ENCODE measurements at places on chromosomes 5 and 9. TPM values are rescaled to one million over a fixed set of nuclear protein-coding genes. Genes with fewer than 3 reads are reported as not detected.

DNA sequence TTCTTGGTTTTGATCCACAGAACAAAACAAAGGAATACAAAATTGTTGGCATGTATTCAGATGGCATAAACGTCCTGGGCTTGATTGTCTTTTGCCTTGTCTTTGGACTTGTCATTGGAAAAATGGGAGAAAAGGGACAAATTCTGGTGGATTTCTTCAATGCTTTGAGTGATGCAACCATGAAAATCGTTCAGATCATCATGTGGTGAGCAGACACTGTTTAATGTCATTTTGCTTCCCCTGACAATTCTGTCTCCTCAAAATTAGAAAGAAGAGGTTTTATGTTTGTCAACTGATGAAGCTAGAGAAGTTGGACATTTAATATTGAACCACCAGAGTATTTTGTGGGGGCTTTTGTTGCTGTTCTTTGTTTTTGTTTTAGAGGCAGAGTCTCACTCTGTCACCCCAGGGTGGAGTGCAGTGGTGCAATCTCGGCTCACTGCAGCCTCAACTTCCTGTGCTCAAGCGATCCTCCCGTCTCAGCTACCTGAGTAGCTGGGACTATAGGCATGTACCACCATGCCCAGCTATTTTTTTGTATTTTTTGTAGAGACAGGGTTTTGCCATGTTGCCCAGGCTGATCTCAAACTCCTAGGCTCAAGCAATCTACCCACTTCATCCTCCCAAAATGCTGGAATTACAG lies 82.0 kb downstream of the SLC1A1 start:
- DNase-seq = no peak

DNA sequence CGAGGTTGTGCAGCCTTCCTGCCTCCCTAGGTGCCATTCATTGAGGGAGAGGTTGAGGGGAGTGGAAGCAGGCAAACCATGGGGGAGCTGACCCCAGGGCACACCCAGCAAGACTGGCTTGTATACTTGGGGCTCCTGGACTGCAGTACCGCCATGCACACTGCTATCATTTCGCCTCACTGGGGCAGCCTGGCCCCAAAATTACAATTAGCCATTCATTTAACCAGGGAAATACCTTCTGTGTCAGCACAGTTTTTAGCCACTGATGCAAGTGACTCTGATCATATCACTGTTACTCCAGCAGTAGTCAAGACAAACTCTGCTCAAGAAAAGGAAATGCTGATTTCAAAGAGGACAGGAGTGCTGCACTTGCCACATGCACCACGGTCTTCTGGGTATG lies 109.7 kb downstream of the TRIO start:
- DNase-seq = no peak

DNA sequence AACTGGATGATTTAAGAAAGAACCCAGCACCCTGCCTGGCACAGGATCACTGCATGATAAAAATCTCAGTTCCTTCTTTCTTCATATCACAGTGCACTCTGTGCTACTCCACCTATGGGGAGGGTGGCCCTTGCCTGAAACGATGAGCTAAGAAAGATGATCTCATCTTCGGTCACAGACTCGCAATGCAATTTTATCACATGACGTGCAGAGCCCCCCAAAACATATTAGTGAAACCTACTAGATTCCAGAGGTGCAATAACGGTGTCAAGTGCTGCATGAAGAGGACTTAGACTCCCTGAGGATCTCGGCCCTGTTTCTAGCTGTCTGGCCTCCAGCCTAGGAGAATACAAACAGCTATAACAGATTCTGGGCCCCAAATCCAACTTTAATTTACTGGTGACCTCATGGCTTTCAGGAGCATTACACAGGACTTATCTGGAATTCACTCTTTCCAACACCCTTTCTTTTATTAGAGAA lies 104.0 kb downstream of the EBF1 start:
- DNase-seq = no peak

GRCh38 chr5:55146080-55146479 lies 13.9 kb upstream of the GPX8 start:
- DNase-seq = no peak

DNA sequence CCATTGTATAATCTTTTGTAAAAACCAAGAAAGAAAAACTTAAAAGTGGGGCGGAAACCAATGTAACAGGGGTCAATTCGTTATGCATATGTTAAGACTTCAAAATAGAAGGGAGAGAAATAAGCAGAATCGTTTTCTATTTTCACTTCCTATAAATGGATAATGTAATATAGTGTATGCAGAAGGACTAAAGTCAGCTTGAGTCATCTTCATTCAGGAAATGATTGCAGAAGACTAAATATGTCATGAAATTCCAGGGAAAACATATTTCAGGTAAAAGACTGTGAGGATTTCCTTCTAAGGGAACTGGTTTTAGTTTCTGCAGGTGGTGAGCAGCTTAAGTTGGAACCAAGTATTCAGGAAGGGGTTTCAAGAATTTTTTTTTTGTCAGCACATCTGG lies 753.3 kb downstream of the IRX1 start:
- no peak for DNase-seq

GRCh38 chr9:24073007-24073592 lies 247.1 kb upstream of the ELAVL2 start:
- DNase-seq = no peak

DNA sequence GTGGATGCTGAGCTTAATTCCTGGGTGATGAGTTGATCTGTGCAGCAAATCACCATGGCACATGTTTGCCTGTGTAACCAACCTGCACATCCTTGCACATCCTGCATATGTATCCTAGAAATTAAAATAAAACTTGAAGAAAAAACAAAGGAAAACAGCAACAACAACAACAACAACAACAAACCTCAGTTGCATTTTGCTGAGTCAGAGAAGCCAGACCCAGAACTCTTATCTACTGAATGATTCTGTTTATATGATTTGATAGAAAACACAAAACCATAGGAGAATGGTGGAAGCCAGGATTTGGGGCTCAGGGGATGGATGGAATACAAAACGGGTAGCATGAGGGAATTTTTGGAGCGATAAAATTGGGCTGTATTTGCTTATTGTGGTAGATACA lies 215.8 kb upstream of the PPP1R2B start:
- DNase-seq = no peak

DNA sequence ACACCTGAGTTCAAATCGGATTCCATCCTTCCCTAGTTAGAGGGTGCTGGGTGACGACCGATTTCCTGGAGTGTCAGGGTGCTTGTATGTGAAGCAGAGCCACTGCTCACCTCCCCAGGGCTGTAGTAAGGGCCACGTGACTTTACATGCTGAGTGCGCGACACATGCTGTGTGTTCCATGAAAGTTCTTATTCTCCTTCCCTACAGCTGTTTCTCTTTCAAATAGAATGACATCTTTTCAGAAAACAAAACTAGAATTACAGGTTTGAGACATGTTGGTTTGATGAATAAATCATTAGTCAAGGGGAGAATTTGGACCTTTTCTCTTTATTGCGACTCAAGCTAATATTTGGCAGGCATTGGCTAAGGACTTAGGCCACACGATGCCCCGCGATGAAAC lies 113.1 kb downstream of the JMY start:
- no peak for DNase-seq

GRCh38 chr5:72456391-72457074 lies 50.7 kb downstream of the ZNF366 start:
- no peak for DNase-seq

GRCh38 chr5:173331956-173332479 lies 3.8 kb upstream of the STC2 start:
- peak; percentile 88 for DNase-seq

- peak; percentile 85 for DNase-seq
Observed at GRCh38 chr9:121598167-121598964, 53.1 kb upstream of the DAB2IP start.

DNA sequence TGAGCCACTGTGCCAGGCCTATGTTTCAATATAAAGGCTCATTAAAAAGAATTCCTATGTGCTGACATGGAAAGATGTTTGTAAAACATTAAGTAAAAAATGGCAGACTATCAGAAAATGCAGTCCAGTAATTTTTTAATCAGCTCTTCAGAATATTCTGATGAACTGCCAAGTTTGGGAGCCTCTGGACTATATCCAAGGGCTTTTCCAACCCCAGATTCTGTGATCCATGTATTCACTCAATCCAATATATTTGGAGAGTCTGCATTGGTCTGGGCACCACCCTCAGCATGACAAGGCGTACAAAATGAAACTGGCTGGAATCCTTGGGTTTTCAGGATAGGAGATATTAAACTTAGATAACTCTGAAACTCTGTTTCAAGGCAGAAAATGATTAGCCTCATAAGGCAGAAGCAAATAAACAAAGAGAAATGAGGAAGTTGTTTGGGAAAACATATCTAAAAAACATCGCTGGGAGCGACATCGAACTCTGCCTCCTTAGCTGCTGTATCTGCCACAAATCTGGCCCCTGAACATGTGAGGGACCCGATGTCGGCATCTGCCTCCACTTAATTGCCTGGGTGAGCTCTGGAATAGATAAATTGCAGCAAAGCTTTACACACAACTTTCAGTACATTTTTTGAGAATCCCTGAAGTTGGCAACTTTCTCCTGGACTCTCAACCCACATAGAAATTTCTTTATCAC lies 14.4 kb downstream of the PDE6A start:
- no peak for DNase-seq

DNA sequence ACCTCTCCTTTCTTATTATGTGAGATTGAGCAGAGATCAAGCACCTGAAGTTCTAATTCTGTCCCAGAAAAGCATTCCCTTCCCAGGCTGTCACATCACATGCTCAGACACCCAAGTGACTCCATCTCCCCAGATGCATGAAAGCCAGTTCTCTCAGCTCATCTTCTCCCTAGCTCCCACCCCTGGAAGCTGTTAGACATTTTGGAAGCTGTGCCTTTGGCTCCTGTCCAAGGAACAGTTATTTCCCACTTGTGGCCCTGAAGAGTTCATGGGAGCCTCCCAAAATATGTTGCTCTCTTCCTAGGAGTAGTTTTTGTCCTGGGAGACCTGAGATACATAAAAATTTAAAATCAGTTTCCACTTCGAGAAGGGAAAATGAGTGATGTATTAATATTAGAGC lies 161.4 kb upstream of the GAS1 start:
- DNase-seq = no peak

DNA sequence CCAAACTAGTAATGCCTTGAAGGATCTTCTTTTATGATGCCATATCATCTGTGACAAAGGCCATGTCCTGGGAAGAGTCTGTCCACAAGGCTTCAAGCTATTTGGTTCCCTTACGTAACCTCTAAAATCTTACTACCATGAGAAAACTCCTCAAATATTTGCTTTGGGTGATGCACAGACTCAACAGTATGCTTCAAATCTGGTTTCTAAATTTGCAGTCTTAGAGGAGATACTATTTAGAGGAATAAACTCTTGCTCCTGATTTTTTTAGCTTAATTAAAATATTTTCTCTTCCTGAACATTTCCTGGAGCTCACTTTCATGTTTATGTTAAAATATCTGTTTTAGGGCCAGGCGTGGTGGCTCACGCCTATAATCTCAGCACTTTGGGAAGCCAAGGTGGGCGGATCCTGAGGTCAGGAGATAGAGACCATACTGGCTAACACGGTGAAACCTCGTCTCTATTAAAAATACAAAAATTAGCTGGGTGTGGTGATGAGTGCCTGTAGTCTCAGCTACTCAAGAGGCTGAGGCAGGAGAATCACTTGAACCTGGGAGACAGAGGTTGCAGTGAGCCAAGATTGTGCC lies 28.2 kb downstream of the TRPC7 start:
- no peak for DNase-seq

DNA sequence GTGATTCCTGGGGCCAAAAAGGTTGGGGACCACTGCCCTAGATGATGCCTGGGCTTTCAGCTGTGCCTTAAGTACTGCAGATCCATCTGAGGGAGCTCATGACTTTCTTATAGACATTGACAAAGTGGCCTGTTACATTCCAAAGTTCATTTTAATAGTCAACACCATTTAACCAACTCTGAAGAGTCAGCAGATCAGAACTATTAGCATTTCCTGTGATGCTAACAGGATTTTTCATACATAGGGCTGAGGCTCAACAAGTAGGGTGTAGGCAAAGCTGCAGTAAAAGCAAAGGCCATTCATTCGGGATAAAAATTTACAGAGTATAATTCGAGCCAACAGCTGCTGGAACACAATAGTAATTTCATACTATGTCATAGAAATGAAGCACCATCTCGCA lies 105.4 kb downstream of the LPAR1 start:
- no peak for DNase-seq

- DNase-seq = no peak
Observed at GRCh38 chr9:130171226-130172148, 717 bp upstream of the NCS1 start.

GRCh38 chr5:53874409-53874808 lies 314.0 kb downstream of the NDUFS4 start:
- DNase-seq = no peak

DNA sequence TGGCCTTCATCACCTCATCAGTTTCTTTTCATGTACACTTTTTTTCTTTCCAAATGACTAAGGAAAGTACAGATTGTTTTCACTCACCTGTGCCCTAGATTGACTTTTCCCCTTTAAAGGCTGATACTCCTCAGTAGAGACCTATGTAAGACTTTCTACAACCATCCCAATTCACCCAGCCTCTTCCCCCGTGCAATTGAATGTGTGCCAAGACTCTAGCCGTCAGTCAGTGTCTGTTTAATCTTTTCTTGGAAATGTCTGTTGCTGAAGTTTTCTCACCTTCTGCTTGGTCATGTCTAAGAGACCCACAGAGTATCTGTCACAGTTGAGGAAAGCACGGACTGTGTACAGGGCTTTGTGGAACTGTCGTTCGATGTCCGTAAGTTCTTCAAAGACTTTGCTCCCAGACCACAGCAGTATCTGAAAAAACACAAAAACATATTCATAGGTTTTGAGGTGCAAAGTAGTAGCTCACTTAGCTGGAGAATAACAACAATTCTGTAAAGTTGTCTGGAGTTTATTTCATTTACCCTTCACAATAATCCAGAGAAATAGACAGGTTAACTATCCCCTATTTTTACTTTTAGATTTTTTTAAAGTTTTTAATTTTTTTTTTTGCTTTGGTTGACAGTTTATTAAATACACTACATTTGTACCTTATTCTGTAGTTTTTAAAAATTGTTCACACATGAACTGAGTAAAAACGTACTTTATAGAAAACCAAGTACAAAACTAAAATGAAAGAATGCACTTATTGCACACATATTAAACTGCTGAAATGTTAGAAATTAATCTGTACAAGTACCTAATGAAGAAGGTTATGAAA lies 13.6 kb downstream of the PDE6A start:
- no peak for DNase-seq

GRCh38 chr9:18976709-18977531 lies 56.1 kb downstream of the SAXO1 start:
- no peak for DNase-seq

GRCh38 chr5:134561871-134562296 lies 36.4 kb downstream of the JADE2 start:
- no peak for DNase-seq

GRCh38 chr5:149063017-149063687 lies at the start of gene SH3TC2:
Gene SH3TC2 (minus strand): TSS chr5:149063062. CDS start chr5:149063022, 40 bp downstream.
- DNase-seq = peak; percentile 82

The CBY3 gene
- not detected for total RNA-seq

The DMRT3 gene
- 0.16 TPM for total RNA-seq

The KCNN2 gene
- total RNA-seq = 2.6 TPM

The TRAF1 gene
- total RNA-seq = 2.4 TPM

The CCDC180 gene
- total RNA-seq = 2.2 TPM

The KYAT1 gene
- 9.2 TPM for total RNA-seq

The LCN6 gene
- total RNA-seq = 4.5 TPM

The FOXD4L6 gene
- not detected for total RNA-seq
